ENCODE measurements at places on chromosomes 16 and 17.

DNA sequence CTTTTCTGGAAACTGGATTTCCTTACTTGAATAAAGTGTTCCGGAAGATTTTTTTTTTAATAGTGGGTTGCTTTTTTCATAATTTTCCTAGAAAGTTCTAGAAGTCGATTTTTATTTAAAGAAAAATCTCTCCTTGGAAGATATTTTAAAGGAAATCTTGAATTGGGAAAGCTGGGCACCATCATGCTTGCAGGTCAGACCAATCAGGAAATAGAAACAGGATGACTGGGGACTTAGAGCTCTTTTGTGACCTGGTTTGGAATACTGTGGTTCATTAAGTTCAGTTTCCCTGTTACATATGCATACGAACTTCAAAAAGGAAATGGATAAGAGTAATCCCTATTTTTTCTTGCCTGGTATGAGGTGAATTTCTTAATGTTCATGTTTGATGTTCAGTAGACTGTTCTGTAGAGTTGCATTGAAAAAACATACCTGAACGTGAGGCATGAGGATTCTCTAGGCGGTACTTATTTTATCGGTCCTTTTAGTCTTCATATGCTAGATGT, 1.2 kb downstream of the NFATC3 start:
- peak; percentile 60 for DNase-seq

DNA sequence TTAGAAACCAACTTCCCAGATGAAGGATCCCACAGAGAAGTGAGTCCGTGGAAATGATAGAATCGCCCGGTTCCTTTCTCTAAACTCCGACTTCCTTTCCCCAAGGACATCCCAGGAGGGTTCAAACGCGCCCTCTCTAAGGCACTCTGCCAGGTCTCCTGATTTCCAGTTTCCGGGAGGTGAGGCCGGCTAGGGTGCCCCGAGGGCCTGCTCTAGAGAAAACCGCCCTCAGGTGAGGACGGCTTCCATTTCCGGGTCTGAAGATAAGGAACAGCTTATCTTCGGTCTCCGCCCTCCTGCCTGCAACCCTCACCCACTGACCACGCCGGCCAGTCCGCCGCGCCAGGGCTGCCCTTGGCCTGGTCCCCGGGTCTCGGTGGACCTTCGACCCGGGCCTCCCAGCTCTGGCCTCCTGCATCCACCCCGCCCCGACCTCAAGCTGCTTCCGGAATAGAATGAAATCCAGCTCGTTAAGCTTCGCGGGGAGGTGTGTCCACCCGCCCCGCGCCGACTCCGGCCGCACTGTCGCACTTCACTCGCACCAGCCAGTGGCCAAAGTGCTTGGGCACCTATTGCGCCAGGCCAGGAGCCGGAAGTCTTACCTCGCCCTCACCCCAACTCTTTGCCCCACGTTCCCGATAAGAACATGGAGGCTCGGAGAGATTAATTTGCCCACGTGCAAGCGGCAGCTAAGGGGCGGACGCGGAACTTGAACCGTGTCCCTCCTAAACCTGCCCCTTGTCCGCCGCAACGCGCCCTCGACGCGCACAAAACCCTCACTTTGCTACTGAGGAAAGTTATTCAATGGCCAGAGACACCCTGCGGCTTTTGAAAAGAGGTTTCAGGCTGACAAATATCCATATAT, 836 bp upstream of the MMP15 start:
- no peak for DNase-seq

DNA sequence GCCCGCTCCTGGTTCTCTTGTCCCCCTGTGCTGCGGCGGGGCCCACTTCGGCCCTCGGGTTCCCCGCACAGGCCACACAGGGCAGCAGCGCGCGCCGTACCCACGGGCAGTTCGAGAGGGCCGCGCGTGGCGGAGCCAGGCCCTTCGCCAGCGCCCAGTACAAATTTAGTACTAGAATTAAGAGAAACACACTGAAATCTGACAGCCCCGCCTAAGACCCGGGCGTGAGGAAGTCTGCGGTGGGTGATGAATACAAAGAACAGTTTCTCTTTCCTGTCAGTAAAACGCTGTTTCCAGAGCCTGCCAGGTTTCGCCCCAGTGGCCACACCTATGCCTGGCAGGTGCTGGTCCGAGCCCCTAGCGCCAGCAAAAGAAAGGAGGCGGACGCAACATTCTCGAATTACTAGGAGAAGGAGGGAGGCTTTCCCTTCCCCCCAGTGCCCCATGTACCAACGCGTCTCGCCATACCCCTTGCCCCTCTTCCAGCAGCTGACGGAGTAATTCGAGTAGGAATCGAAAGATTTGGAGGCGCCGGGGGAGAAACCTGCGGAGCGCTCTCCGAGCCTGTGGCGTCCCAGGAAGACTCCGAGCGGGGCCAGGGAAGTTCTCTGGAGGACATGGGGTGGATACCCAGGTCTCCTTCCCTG, 591 bp upstream of the SLFN5 start:
- DNase-seq = peak; percentile 34

DNA sequence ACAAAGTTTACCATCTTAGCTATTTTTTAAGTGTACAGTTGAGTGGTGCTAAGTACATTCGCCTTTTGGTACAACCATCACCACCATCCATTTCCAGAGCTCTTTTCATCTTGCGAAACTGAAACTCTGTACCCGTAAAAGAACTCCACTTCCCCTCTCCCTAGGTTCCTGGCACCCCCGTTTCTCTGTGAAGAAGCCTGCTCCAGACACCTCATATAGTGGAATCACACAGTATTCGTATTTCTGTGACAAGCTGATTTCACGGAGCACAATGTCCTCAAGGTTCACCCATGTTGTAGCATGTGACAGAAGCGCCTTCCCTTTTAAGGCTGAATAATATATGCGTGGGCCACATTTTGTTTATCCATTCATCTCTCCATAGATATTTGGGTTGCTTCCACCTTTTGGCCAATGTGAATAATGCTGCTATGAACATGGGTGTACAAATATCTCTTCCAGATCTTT, 54.2 kb upstream of the MAP3K14 start:
- no peak for DNase-seq

- DNase-seq = peak; percentile 66
Measured at GRCh38 chr17:46192439-46193150, 634 bp downstream of the KANSL1 start.

DNA sequence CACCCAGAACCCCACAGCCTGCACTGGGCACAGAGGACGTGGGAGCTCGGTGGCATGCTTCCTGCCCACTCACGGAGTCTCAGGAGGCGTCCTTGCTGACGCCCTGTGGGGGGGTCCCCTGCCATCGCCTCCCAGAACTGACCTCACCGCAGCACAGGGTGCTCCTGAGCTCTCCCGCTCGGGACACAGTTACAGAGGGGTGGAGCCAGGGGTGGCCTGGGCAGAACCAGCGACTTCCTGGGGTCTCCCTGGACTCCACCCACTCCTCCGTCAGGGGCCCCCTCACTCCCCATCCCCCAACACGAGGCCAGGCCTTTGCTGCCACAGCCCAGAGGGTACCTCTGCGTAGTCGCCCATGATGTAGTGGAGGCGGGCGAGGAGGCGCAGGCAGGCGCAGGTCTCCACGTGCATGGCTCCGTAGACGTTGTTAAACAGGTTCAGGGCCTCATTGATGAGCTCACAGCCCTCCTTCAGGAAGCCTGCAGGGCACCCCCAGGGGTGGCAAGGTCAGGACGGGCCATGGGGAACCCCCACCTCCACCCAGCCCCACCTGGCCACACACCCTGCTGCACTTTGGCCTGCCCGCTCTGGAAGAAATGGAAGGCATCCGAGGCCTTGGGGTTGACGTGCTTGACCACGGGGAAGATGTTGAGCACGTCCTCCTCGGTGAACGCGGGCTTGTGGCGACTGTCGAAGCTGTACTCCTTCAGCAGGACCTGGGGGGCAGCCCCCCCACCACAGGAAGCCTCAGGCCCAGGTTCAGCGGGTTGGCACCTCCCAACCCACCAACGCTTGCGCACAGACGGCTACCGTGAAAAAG, 17.8 kb downstream of the CLUH start:
- DNase-seq = no peak

DNA sequence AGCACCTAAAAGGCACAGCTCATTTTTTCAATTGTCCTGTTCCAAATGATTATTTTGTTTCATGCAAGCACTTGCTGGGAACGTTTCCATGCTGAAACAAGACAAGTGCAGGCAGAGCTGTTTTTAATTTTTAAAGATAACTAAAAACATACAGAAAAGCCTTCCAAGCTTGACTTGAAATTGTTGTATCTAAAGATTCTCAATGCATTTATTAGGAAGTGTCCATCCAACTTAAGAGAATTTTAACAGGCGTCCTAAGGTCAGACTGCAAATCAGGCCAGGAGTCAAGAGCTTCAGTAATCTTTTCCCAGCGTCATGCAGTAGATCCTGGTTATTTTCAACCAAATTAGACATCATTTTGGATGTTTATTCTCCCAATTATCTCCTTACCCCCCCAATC, 702.8 kb downstream of the KCNJ2 start:
- no peak for DNase-seq

DNA sequence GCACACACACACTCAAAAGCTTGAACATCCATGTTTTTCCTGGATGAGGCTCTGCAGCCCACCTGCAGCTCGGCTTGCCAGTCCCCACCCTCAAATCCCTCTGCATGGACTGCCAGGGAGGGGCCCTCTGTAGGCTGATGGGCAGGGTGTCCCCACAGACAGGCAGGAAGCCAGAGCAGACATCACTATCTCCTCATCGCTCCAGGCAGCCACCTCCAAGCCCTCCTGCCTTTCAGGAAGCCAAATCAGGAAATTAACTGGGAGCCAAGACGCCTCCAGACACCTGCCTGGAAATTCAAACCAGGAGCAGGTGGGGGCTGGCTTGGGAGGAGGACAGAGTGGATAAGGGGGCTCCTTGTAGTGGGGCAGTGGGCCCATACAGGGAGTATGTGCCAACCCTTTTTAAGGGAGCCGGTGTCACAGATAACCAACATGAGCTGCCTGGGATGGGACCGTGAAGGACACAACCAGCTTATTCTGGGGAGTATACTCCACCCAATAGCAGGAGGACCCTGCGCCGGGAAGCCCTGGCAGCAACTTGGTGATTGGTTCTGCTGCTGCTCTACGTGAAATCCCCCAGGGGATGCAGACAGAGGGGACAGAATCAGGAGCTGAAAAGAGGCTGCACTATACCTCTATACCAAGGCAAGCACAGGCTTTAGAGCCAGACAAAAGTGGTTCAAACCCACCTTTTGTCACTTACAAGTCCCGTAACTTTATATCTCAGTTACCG, 139.1 kb downstream of the CCT6B start:
- DNase-seq = no peak

DNA sequence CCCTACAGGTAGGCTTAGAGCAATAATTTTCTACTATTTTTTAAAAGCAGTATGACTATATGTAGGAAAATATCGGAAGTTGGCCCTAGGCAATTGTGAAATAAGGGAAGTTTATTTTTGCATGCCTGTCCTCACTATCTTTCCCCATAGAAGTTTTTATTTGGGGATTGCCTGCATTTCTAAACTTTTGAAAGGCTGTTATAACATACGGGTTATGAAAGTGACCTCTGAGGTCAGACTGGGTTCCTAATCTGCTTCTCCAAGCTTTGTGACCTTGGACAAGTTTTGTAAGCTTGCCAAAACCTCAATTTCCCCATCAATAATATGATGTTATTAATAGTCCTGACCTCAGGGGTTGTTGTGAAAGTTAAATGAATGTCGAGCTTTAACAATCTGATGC, 67.1 kb downstream of the ARHGAP44 start:
- DNase-seq = no peak

GRCh38 chr17:9203771-9204425, 182.6 kb downstream of the NTN1 start:
- peak; percentile 3 for DNase-seq
